ENCODE measurements at places on chromosomes 16 and 17. TPM values are rescaled to one million over a fixed set of nuclear protein-coding genes. Genes with fewer than 3 reads are reported as not detected.

DNA sequence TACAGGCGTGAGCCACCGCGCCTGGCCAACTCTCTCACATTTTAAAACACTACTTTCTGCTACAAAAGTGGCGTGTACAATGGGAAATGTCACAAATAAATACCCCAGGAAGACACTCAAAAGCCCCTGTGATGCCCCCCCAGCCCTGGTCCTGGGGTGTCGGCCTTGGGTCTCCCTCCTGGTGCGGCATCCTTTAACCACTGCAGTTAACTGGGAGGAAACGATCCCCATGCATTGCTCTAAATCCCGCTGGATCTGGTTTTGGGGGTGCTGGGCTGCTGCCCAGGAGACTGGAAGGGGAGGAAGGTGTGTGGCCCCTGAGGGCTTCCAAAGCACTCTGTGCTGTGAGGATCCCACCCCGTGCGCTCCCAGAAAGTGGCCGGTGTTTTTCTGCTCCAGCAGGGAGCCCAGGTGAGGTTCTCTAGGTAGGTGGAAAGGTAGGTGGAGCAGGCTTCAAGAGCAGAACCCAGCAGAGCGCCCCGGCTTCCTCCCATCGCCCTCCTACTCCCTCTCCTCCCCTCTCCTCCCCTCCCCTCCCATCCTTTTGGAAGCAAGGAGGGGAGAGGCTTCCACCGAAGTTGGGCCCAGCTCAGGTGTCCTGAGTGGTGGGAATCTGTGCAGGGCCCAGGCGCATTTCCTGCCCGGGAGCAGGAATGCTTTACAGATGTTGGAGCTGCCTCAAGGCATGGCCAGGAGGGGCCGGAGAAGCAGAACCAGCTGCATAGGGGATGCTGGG is 363.3 kb downstream of the SEC14L1 start:
- DNase-seq, result no peak

DNA sequence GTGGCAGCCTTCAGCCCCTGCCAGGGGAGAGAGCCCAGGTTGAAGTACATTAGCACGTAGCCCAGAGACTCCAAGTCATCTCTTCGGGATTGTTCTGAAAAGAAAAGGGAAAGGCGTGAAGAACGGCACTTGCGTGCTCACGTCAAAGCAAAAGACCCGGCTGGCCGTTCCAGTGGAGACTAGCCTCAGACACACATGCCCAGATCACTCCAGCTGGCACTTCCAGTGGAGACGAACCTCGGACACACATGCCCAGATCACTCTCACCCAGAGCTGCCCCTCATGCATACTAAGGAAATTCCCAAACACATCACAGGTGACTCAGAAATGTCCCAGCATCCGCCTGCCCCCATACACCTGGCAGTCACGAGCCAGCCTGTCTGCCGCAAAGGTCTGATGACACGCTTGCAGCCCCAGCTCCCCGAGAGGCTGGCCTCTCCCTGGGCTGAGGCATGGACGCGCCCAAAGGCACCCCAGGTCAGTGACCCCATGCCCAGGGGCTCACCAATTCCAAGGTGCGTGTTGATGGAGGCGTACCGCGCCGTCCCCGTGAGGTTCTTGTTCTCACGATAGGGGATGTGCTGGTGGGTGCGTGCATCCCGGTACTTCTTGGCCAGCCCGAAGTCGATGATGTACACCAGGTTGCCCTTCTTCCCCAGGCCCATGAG is 20.9 kb downstream of the CSNK1D start:
- no peak for DNase-seq

Gene TBC1D3
- not detected for total RNA-seq

Gene ACBD4
- 90.3 TPM for total RNA-seq

GRCh38 chr16:88886420-88886844 is 20.0 kb upstream of the PABPN1L start:
- no peak for DNase-seq

Gene ENPP7
- total RNA-seq, result 2.9 TPM

Gene KRT40
- not detected for total RNA-seq

- no peak for DNase-seq
These were observed 83.2 kb downstream of the GRIN2A start for GRCh38 chr16:10098991-10099390.

Gene ORMDL3
- total RNA-seq, result 159 TPM

- peak; percentile 44 for DNase-seq
These were observed 9.8 kb downstream of the SCGB1C2 start for GRCh38 chr17:146983-147761.

DNA sequence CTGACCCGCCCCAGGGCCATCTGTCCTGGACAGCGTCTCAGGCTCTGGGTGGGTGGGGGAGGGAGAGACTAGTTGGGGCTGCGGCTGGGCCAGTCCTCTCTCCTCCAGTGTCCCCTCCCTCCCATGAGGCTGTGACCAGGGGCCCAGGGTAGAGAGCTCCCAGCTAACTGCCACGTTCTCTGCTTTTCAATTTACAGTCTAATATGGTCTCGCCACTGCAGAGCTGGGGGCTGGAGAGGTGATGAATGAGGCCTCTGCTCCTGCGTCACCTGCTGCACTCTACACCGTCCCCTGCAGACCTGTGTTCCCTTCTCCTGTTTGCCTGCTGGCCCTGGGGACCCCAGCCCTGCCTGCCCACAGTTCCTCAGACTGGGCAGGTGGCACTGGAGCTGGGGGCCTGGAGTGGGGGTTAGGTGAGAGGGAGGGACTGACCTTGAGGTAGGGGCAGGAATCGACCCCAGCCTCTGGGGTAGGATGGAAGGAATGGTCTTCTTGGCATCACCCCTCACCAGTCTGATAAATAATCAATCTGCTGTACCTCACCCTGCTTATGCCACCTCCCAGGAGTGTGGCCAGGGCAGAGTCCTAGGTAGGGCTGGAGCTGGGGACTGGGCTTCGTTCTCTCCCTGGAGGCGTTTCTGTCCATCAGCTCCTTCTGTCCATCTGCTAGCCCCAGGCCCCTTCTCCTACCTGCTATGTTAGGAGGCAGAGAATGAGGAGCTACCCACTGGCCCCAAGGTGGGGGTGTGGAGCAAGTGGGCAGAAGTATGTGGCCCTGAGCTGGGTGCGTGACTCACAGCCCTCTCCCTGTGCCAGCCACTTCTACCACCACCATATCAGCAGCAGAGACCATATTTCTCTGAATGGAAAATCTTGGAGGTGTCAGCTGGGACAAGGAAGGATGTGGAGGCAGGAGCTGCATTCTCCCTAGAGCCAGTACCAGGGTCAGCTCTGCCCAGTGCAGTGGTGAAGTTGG is 12.9 kb downstream of the SEZ6 start:
- DNase-seq, result no peak

GRCh38 chr17:57092171-57092570 is 7.1 kb downstream of the AKAP1 start:
- DNase-seq, result no peak

Gene TACO1
- total RNA-seq, result 47.9 TPM

- DNase-seq, result no peak
These were observed 13.8 kb downstream of the LPO start for GRCh38 chr17:58252141-58252540.
